ENCODE measurements at places on chromosomes 16 and 17.
A peak's percentile ranks its signal among the peaks of the same experiment; 100 is the strongest.

GRCh38 chr16:16075488-16076422 is 126.3 kb downstream of the ABCC1 start:
- DNase-seq = no peak

- DNase-seq = no peak
Observed at GRCh38 chr17:80080081-80080480, 21.3 kb upstream of the GAA start.

DNA sequence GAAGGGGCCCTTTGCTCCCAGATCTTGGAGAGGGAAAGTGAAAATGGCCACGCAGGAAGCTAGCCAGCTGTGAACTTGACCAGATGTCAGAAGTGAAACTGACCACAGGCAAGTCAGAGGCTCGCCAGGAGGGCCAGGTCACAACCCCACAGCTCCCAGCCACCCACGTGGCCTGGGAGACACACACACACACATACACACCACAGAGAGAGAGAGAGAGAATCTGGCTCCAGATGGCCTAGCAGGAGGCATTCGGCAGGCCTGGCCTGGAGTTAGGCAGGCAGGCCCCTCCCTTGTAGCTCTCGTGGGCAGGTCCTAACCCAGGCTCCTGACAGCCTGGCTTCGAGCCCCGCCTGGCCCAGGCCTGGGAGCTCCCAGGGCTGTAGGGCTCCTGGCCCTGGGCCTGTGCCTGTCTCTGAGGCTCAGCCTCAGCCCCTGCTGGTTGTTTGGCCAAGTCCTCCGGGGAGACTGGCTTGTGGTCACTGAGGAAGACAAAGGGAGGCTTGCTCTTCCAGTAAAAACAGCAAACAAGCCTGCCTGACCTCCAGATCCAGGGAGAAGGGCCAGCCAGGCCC is 20.2 kb downstream of the NGFR start:
- peak; percentile 94 for DNase-seq

DNA sequence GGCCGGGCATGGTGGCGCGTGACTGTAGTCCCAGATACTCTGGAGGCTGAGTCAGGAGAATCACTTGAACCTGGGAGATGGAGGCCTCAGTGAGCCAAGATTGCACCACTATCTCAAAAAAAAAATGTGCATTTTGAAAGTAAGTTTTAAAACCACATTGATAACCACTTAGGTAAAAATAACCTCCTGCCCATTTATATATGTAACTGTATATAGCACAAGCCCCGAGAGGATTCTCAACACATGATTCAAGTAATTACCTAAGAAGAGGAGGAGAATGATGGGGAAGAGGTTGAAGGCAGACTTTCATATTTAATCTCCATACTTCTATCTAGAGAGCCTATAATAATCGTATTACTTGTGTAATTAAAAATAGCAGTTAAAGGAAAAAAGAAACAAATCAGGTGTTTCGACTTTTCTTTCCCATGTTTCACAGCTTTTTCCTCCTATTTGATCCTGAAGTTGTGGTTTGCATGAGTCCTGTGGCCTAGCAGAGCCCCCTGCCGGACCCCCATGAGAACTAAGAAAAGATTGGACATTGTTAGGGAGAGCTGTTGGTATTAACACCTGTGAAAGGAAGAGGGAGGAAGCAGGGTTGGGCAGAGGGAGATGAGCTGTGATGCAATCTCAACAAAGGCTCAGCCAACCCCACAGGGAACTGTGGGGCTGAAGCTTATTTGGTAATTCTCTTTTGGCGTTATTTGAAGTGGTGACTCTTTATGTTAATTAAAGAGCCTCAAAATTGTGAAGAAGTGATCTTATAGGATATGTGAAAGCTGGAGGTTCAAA is 22.1 kb downstream of the PMFBP1 start:
- DNase-seq = no peak

GRCh38 chr17:27550974-27551505 is 79.9 kb upstream of the LGALS9 start:
- no peak for DNase-seq

DNA sequence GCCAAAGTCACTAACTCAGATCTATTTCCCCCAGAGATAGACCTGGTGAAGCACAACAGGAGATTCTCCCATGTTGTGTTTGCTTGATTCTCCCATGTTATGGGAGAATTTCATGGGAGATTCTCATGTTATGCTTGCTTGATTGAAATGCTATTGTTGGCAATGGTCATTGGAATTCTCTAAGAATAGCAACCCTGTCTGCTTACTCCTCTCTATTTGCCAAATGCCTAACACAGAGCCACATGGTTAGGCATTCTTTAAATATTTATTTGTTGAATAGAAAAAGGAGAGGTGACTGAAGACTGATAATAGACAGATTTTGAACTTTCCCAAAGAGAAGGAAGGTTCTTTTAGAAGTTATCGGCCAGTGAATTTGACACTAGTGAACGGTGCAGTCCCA is 111.5 kb upstream of the MPHOSPH6 start:
- DNase-seq = no peak

GRCh38 chr17:77422104-77422747 is 281.5 kb downstream of the SEC14L1 start:
- DNase-seq = peak; percentile 79

GRCh38 chr17:15298176-15298575 is 33.0 kb upstream of the PMP22 start:
- peak; percentile 83 for DNase-seq

- peak; percentile 8 for DNase-seq
Observed at GRCh38 chr16:4244254-4245076, 2.6 kb upstream of the SRL start.

- DNase-seq = no peak
Observed at GRCh38 chr16:8804313-8804712, 6.7 kb downstream of the PMM2 start.

DNA sequence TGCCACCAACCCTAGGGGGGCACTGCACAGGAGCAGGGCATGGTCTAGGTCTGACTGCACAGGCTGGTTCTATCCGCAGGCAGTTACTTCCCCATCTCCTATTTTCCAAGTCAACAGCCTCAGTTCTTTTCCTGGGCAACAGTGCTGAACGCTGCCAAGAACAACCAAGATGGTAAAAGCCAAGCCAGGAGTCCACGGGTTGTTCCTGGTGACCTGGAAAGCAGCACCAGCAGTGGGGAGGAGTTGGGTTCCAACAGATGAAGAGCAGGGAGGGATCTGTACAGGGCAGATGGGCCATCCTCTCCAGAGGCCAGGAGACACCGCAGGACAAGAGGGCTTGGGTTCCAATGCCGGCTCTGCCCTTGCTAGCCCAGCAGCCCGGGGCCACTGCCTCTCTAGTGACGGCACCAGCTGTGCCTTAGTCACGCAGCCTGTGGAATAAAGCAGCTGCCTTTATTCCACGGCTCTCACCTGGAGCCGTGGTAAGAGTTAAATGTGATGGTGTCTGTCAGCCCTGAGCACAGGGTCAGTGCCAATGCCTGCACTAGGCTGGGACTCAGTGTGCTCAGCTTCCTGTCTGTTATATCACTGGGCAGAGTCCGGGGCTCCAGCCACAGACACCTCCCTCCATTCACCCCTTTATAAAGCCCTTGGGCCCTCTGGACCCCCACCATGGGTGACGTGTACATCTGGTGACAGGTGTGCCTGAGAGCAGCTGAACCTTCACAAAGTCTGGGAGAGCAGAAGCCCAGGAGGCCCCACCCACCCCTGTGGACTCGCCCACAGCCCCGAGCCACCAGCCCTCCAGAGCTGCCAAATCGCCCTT is 44.9 kb downstream of the MARF1 start:
- DNase-seq = no peak

DNA sequence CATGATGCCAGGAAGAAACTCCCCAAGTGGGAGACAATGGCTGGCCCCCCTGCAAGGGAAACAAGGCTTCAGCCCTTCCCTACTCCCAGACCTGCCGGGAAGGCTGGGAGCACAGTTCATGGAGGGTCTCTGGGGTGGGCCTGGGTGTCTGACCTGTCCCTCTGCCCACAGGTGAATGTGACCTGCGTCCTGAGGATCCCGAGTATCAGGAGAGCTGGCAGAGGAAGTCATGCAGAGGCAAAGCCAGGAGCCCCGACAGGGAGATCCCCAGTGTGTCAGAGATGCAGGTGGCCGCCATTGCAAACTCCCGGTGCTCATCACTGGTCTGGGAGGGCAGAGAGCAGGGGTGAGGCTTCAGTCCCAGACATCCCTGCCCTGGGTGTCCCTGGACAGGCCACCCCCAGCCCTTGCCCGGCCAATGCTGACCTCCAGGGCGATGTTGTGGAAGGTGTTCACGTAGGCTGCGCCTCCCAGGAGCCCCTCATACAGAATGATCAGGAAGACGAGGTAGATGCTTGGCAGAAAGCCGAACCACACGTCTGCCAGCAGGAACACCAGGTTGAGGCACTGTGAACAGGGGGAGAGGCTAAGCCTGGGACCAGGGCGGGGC is 5.3 kb upstream of the NPIPB7 start:
- no peak for DNase-seq

- no peak for DNase-seq
Observed at GRCh38 chr16:77500286-77500598, 65.4 kb upstream of the ADAMTS18 start.

DNA sequence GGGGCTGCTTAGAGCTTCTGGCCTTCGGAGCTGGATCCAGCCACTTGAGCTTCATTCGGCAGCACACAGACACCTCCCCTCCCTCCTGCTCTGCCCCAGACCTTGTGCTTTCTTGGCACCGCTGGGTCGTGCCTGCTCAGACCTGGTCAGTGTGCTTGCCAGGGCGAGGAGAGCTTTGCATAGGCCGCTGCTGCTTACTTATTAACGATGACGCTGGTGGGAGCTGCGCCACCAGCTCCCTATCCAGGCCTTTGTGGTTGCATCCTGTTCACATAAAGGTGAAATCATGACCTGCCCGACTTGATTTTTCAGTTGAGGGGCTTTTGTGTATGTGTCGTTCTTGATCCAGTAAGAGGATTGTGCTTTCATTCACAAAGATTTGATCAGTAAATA is 101.1 kb downstream of the MSI2 start:
- DNase-seq = peak; percentile 56

- DNase-seq = no peak
Observed at GRCh38 chr17:74945543-74945942, 9.8 kb downstream of the OTOP3 start.

GRCh38 chr16:83542491-83542890 is 265.3 kb upstream of the HSBP1 start:
- no peak for DNase-seq

DNA sequence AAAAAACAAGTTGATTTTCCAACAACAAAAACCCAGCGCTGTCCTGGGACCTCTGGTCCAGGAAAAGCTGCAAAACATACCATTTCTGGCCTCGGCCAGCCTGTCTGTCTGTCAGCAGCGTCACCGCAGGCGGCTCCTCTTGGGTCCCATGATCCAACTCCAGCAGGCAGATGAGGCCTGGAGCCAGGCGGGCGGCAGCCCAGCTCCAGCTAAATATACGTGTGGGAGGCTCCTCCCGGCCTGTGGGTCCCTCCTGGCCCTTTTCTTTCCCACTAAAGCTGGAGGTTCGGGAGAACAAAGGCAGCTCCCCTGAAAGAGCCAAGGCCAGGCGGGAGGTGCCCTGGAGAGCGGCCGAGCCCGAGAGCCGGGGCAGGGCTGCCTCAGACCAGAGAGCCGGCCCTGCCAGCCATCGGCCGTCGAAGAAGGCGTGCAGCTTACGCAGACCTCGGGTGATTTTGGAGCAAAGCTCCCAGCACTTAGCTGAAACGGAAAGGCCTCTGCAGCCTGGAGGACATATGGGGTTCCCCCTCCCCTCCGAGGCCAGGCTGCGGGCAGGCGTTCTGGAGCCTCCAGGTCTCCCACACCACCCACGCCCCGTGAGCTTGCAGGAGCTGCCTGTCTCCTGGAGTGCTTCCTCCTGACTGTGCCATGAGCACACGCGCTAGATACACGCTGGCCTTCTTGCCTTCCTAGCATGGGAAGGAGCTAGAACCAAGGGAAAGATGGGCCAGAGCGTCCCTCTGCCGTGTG is 19.9 kb upstream of the JPH3 start:
- peak; percentile 82 for DNase-seq

DNA sequence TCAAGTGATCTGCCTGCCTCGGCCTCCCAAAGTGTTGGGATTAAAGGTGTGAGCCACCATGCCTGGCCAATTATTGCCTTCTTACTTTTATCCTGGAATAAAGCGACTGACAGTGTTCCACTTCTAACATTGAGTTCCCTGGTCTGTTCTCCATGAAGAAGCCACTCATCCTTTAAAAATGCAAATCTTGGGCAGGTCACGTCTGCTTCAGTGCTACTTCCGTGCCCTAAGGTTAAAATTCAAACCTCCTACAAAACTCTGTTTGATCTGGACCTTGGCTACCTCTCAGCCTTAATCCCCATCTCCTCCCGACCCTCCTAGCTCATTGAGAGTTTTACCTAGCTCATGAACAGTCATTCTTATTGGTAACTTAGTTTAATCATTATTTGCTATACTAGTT is 9.6 kb upstream of the SHISA9 start:
- peak; percentile 75 for DNase-seq

GRCh38 chr16:30527635-30528178 is 1.3 kb upstream of the ZNF768 start:
- no peak for DNase-seq

- no peak for DNase-seq
Observed at GRCh38 chr17:37789771-37790541, 45.1 kb upstream of the HNF1B start.

- DNase-seq = no peak
Observed at GRCh38 chr16:9946022-9946720, 236.1 kb downstream of the GRIN2A start.

GRCh38 chr17:47955497-47956461 is 1.9 kb downstream of the PRR15L start:
- no peak for DNase-seq

DNA sequence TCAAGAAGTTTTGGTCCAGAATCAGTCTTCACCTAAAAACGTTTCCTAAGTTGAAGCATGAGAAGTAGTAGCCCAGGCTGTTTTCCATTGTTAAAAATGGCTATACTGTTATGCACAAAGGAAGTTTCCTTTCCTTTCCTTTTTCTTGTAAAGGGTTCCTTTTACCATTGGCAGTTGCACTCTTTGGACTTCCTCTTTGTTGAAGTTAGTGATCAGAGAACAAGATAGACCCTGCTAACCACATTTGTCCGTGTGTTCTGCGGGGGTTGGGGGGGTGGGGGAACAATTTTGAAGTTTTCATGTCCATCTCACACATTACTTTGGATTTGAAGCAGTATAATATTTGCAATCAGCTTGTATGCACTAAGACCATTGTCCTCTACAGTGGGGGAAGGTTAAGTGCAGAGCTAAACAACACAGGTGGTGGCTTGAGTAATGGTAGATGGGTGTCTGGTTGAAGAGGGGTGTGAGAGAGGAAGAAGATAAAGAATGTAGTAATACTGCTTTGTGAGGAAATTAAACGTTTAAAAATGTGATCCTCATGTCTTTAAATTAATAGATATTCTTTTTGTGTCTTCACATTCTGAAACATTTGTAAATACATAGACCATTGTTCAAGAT is 1.4 kb downstream of the LPCAT2 start:
- DNase-seq = no peak

DNA sequence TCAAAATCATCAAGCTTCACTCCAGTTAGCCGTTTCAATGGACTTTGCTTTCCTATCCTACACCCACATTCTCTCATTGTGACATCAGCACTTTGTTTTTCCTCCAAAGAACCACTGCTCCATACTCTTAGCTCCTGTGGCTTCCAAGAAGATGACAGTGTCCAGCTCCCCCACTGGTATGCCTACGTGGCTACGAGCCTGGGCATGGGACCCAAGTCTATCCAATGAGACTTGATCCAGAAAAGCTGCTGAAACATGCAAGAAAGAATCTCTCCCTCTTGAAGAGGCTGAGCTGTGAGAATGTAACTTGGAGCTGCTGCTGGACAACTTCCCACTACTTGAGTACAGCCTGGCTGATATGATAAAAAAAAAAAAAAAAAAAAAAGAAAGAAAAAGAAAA is 9.4 kb downstream of the TOX3 start:
- no peak for DNase-seq

Data from M059J (cell line).